Epithelial cell of umbilical artery (primary cell): ENCODE measurements at places on chromosomes 6 and 20. TPM values are rescaled to one million over a fixed set of nuclear protein-coding genes. Genes with fewer than 3 reads are reported as not detected.

DLGAP4 gene
- total RNA-seq = 7.0 and 8.1 TPM in 2 replicates

SNPH gene
- 4.9 and 6.8 TPM in 2 replicates for total RNA-seq

SLC25A27 gene
- total RNA-seq = 0.32 and 1.5 TPM in 2 replicates

ZSWIM3 gene
- total RNA-seq = 5.9 and 6.2 TPM in 2 replicates

SEMG1 gene
- total RNA-seq = not detected in 2 replicates

MATN4 gene
- total RNA-seq = not detected in 2 replicates

BPIFA1 gene
- total RNA-seq = not detected in 2 replicates

WFDC2 gene
- total RNA-seq = not detected in 2 replicates

PBOV1 gene
- not detected in 2 replicates for total RNA-seq

LY6G6C gene
- total RNA-seq = not detected in 2 replicates

ZNF133 gene
- total RNA-seq = 14.3 and 20.8 TPM in 2 replicates

ENPP5 gene
- not detected in 2 replicates for total RNA-seq

KCNK16 gene
- not detected in 2 replicates for total RNA-seq

SLC17A9 gene
- total RNA-seq = 12.8 and 19.2 TPM in 2 replicates
